Brain pericyte (primary cell): ENCODE measurements at places on chromosomes 4 and X.

DNA sequence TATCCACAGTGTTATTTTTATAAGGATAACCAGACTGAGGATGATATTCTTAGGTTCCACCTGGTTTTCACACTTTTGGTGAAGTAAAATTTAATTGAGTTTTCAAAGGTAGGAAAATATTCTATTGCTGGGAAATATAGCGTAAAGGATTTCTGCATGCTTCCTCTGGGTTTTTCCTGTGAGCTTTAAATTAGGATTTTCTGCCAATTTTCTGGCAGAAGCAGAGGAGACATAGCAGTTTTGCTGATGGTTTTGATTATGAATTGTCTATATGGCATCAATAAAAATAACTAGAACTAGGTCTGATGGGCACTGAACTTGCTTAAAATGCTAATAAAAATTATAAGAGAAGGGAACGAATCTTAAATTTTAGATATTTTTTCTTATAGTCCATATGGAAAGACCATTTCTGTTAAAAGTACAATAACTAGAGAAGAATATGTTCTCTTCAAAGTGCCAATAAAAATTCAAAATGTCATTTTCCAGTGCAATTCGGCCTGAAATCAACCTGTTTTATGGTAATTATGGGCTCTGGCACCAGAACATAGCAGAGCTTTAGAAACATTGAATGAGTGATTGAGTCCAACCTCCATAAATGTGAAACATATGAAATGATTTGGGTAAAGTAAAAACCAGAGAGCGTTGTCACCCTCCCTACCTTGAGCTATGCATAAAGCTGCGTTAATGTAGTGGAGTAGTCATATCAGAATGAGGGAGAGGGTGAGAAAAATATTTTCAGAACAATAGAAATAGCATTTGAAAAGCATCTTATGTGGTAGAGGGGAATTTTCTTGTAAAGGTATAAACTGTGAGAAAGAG is 279.7 kb downstream of the SPRY1 start:
- DNase-seq, result no peak

DNA sequence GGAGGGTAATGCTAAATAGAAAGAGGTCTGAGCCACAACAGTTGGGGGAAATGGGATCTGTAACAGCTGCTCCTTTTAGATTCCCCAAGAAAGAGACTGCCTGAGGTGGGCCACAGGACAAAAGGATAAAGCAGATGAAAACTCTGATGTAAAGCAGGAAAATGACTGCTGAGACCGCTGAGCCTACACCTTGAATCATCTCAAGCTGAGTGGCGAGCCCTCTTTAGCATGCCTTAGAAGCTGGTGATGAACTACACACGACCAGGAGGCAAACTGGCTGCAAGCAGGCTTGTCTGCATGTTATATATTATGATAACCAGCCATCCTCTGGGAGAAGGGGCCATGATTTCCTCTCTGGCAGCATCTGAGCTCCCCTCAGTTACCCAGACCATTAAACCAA is 88.4 kb downstream of the TTC29 start:
- no peak for DNase-seq

- DNase-seq, result no peak
Measured at GRCh38 chrX:13692771-13693231, 3.9 kb downstream of the RAB9A start.

GRCh38 chr4:109005523-109005922 is 242.7 kb upstream of the ETNPPL start:
- no peak for DNase-seq

- no peak for DNase-seq
Measured at GRCh38 chrX:20498851-20499635, 232.3 kb upstream of the RPS6KA3 start.

DNA sequence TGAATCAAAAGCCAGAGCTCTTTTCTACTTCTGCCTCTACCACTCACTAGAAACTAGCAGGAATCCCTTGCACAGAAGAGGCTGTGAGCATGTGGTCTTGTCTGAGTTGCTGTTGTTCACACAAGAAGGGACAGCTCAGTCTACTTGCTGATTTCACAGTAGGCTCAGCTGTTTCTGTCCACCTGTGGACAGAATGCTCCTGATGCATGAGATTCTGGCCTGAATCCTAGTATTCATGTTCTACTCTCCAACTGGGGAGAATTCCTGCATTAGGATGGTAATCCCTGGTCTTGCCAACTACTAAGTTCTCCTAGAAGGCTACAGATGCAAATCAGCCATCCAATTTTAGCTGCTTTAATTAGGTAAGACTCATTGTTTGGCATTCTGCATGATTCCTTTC is 112.8 kb downstream of the PPA2 start:
- DNase-seq, result no peak

- DNase-seq, result no peak
Measured at GRCh38 chr4:130336585-130337217, 1240.7 kb downstream of the C4orf33 start.

- DNase-seq, result no peak
Measured at GRCh38 chr4:83731609-83732008, 195.7 kb downstream of the GPAT3 start.

DNA sequence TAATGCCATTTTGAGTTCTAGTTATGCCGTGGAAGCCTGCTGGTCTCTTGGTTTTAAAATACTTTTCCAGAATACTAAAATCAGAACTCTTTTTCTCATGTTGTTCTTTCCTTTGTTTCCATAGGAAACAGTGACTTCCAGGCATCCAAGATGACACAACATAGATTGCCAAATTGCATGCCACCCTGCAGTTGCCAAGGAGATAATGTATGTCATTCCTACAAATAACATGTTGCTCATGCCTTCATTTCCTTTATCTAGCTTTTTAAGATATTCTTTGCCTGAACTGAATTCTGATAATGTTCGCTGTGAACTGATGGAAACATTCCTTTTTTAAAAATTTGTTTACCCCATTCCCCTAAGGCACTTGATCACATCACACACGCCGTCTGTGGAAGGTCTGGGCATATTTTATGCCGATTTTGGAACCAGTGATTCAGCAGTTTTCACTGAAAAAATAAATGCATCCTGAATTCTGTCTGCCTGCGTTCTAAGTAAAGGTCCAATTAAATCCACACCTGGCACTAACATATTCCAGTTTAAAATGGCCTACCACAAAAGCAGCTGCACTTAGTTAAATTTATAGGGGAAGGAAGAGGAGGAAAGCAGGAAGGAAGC is 38.0 kb upstream of the COX7B2 start:
- no peak for DNase-seq

- DNase-seq, result peak; percentile 79
Measured at GRCh38 chr4:13918991-13919441, 291.5 kb upstream of the BOD1L1 start.

GRCh38 chr4:37685823-37686372 is 278 bp downstream of the RELL1 start:
- DNase-seq, result no peak

- no peak for DNase-seq
Measured at GRCh38 chr4:1217366-1217765, 31.6 kb downstream of the CTBP1 start.

GRCh38 chr4:187919966-187920365 is 75.6 kb upstream of the ZFP42 start:
- DNase-seq, result no peak

DNA sequence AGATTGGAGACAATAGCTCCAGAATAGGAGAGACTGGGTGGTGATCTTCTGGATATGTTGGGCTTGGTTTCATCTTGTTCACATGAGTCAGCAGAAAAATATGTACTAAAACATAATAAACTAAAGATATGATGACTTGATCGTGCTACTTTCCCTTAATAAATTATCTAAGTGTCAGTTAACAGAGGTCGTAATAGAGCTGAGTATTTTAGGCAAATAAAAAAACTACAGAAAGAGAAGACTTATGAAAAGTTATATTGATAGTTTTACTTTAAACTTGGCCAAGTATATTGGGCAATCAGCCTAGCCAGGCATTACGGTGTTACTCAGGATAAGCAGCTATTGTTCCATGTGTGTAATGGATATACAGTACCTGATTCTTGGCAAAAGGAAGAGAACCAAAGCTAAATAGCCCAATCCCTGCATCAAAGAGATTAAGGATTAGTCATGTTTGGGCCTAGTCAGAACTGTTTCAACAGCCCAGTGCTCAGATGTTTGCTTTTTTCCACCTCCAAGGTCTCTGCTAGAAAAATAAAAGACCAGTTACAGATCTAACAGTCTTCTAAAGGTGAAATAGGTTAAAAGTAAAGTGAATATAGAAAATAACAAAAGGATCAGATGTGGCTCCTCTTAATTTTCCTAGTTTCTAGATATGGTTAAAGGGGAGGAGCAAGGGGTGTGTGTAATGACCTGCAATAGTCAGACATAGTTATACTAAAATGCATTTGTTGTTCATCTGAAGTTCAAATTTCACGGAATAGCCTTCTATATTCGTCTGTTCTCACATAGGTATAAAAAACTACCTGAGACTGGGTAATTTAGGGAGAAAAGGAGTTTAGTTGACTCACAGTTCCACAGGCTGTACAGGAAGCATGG is 262.6 kb downstream of the ADGRL3 start:
- no peak for DNase-seq

GRCh38 chrX:28321286-28321685 is 266.0 kb upstream of the IL1RAPL1 start:
- DNase-seq, result no peak

GRCh38 chr4:2881431-2881830 is 37.8 kb downstream of the ADD1 start:
- DNase-seq, result no peak

DNA sequence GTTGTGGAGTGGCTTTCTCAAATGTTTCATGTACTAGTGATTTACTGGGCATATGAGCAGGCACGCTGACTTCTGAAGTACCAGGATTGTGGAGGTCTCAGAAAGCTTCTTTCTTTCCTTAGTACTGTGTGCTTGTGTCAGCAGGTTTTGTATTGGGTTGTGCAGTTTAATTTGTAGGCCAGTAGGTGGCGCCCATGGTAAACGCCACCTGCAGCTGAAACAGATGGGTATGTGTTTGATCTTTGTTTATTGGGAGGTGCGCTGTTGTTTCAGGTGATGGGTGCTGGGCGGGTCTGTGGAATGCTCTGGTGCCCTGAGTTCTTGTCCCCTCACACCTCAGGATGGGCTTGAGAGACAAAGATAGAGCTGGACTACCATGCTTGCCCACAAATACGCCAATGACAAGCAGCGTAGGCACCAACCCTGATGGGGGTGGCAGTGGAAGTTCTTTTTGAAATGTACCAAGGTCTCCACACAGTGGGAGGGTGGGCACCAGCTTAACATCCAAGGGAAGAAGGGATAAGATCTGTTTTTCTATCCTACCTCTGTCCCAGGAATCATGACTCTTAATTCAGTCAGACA is 141.5 kb downstream of the RPS6KA6 start:
- DNase-seq, result no peak

DNA sequence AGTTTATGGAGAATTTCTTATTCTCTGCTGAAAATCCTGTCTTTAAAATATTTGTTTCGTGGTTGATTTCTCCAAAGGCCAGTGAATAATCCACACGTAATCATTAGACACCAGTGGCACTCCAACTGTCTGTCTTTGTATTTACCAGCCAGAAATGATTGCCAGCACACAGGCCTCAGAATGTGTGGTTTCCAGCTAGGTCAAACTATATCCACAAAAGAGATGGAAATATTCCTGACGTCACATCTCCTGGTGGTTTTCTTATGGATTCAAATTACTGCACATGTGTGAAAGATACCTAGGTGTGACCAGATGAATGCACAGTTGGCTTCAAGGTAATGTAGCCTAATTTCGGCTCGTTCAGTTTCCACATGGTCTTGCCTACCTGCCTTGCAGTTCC is 27.2 kb upstream of the TENM3 start:
- DNase-seq, result no peak

- peak; percentile 68 for DNase-seq
Measured at GRCh38 chr4:56799824-56800756, 21.4 kb downstream of the SPINK2 start.

- no peak for DNase-seq
Measured at GRCh38 chr4:177322881-177323280, 13.2 kb downstream of the NEIL3 start.

GRCh38 chrX:151725338-151725614 is 9.3 kb upstream of the CNGA2 start:
- DNase-seq, result no peak

DNA sequence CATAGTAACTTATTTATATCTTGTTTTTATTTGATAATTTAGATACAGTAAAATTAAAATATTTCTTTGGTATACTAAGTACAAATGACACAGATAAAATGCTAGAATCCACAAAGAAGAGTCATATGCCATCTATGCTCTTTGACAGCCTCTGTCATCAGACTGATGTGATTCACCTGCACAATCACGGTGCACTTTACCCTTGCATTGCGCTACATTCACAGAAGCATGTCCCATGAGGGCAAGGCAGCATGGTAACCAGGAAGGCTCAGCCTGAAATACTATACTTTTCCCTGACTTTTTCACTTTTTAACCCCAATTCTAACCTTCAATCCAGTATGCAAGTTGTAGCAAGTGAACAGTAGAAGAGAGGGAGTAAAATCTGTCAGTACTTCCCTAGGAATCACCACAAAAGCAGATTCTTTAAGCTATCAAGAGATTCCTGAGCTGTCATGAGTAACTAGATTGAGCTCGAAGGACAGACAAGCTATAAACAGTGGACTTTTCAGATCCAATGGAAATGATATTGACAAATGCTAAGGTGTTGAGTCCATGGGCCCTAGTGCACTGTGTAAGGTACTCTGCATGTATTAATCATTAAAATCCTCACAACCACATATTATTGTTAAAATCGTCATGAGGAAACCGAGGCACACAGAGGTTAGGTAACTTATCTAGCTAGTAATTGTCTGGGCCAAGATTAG is 14.2 kb downstream of the SEC24D start:
- DNase-seq, result no peak

DNA sequence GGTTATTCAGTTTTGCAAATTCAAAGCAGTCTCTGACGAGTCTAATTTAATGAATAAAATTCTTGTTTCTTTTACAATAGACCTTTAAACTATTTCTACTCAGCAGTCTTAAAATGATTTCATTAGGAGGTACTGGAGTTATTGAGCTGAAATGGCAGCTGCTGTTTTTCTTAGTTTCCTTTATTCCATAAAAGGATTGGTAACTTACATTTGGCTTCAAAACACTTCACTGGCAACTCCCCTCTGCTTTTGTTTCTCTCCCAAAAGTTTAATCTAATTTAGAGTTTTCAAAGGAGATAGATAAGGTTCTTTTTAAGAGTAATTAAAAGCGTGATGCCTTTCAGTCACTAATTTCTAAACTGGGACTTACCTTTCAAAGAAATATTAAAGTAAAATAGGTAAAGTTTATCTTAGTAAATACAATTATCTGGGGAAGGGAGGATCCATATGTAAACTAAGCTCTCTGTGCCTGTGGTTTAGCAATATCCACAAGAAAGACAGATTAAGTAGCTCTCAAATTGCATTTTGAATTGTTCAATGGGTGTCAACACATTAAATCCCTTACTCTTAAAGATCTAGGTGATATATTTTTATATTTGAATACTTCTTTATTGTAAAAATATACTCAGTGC is 17.1 kb upstream of the PCDH10 start:
- no peak for DNase-seq

DNA sequence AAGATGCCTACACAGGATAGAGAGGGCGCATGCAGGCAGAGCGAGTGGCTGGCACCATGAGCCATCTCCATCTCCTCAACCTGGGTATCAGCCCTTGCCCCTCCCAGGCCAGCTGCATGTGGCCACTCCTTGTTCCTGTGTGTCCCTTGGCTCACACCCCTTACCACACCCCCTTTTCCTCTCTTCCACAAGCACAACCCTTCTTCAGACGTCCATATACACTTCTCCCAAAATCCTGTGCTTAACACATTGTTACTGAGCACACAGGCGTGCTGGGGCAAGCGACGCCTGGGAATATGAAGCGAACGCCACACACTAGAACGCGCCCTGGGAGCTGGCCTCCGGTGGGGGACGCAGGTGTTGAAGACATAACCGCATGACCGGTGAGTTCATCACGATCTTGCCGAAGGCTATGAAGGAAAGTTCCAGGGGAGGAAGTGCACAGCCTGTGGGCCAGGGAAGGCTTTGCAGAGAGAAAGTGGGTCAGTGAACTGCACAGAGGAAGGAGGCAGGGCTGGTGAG is 19.1 kb upstream of the KIAA0232 start:
- DNase-seq, result no peak
